ENCODE measurements at places on chromosomes 16 and 17.

DNA sequence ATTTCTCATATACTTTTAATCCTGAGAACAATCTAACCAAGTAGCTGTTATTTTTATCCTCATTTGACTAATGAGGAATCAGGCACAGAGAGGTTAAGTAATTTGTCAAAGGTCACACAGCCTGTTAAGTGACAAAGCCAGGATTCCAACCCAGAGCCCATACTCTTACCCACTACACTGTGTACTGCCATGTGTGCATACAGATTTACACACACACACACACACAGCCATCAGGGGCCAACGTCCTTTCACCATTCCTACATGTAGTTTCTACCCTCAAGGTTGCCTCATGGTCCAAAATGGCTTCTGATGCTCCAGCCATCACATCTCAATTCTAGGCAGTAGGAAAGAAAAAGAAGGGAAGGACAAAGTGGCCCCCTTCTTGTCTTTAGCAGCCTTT is 22.1 kb downstream of the TMEM186 start:
- no peak for DNase-seq

- no peak for DNase-seq
These were observed 20.9 kb upstream of the HP start for GRCh38 chr16:72033437-72033836.

- no peak for DNase-seq
These were observed 7.8 kb upstream of the USP31 start for GRCh38 chr16:23156946-23157460.

DNA sequence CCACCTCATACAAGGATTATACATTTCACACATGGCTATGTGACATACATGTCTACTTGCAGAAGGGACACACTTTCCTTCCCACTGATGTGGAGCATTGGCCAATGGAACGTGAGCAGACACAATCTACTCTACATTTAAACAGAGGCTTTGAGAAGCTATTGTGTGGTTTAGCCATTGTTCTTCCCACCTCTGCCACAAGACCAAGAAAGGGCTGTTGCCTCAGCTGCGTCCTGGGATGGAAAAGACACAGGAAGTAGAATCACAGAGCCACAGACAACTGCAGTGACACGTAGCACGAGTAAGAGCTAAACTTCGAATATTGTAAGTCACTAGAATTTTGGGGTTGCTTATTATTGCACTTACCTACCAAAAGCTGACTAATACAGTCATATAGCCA is 33.3 kb downstream of the PRKCB start:
- DNase-seq, result no peak

- no peak for DNase-seq
These were observed 5.1 kb downstream of the LDAF1 start for GRCh38 chr16:21163576-21163975.

DNA sequence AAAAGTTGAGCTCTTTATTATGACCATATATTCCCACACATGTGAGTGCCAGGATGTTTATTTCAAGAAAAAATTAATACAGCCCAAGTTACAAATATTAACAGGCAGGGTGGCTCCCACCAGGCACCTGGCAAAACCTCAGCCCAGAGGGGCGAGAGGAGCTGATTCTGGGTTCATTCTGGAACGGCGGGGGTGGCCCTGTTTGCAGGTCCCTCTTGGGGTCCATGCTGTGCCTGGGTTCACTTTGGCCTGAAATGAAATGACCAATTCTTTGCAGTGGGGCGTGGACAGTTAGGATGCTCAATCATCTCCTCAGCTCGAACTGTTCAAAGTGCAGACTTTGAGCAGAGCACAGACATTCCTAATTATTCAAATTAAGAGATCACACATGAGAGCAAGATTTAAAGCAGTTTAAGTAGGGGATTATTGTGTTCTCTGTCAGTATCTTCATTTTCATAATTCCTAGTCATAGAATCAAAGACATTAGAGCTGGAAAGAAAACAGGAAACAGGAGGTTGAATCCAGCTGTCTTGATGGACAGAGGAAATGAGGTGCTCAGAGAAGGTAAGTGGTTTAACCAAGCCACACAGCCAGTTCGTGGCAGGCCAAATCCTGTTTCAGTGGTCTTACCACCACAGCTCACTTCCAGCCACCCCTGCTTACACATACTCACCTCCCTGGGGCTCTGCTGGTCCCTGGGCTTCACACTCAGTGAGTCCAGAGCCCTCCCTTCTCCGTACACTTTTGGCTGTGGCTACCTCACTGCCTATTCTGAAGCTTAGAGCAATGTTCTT is 363.9 kb upstream of the TNRC6C start:
- no peak for DNase-seq

DNA sequence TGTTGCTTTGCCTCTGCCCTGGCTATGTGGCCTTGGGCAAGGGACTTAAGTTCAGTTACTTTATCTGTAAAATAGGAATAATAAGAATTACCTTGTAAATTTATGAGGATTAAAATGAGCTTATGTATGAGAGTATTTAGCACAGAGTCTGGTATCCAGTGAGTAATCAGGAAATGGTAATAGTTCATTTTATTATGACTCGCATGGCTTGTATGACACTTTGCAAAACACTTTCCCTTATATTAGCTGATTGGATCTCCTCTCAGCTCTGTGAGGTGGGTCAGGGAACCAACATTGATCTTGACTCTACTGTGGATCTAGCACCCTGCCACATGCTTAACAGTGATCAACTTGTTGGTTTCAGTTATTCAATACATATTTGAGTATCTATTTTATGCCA is 8.3 kb upstream of the CDH3 start:
- no peak for DNase-seq

All from stimulated activated CD8-positive, alpha-beta memory T cell treated with anti-CD3 and anti-CD28 coated beads, Interleukin-4, amount 100 ng/mL, for 1 hour (primary cell).